Renal pelvis (tissue), 12 donors: ENCODE measurements at places on chromosomes 7 and 10.
A peak's percentile ranks its signal among the peaks of the same experiment; 100 is the strongest.

- no peak for DNase-seq
Observed at GRCh38 chr7:55440040-55440690, 75.0 kb downstream of the LANCL2 start.

- DNase-seq: no peak
Observed at GRCh38 chr7:43808410-43808809, 49.9 kb downstream of the BLVRA start.

GRCh38 chr10:12700557-12700874 lies 301.0 kb downstream of the CCDC3 start:
- DNase-seq: no peak

DNA sequence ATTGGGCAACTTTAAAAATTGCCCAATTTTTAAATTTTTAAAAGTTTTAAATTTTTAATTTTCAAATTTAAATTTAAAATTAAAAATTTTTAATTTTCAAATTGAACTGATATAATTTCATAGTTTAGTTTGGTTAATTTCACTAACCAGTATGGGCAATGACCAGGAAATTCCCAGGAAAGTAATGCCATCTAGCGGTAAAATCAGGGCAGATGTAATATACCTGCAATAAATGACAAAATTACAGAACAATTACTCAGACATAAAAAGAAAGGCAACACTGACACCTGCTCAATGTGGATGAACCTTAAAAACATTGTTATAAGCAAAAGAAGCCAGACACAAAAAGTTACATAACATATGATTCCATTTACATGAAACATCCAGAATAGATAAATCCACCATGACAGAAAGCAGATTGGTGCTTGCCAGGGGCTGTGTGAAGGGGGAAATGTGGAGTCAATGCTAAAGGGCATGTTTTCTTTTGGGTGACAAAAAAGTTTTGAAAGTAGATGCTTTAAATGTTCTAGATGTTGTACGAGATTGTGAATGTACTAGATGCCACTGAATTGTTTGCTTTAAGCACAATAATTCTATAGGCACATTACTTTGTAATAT lies 28.6 kb upstream of the SLC16A12 start:
- DNase-seq: peak; percentile 39
